Right cardiac atrium (tissue), 5 donors: ENCODE measurements at places on chromosomes 3 and 15. TPM values are rescaled to one million over a fixed set of nuclear protein-coding genes. Genes with fewer than 3 reads are reported as not detected.

The PPP2R3A gene
- total RNA-seq: 89.6 TPM

The RAB43 gene
- 8.2 TPM for total RNA-seq

The ACOX2 gene
- 23.4 TPM for total RNA-seq

The CAMK2N2 gene
- not detected for total RNA-seq

The CMC1 gene
- 45.4 TPM for total RNA-seq

GRCh38 chr3:43923104-43923882, 232.6 kb downstream of the ABHD5 start:
- DNase-seq: peak; percentile 57

DNA sequence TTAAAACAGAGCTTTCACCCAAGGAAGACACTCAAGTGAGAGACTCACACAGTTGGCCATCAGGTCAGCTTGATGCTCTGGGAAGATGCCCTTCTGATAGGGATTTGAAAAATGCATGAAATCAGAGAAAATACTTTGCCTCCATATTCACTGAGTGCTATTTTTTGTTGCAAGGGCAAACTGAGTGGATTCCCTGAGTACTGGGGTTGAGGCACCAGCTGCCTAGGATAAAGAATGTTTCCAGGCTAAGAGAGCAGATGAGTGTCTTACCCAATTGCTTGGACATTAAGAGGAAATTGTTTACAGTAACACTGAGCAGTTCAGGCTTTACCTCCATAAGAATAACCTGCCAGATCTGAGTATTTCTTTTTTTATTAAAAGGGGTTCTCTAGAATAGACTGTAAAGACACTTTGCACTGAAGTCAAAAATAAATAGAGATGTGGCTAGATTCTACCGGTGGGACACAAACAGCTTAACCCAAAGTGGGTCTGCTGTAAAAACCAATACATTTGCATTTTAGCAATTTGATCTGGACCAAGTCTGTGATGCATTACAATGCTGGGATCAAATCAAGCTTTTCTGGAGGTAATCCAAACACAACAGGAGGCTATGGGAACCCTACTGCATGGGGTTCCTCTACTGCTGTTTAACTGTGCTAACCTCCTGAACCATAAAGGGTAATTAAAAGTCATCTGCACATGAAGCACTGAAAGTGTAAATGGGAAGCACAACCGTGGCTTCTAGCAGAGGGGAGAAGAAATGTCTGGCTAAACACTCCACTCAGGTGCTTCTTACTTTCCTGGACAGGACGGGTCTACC, 238.8 kb upstream of the WNT5A start:
- no peak for DNase-seq

DNA sequence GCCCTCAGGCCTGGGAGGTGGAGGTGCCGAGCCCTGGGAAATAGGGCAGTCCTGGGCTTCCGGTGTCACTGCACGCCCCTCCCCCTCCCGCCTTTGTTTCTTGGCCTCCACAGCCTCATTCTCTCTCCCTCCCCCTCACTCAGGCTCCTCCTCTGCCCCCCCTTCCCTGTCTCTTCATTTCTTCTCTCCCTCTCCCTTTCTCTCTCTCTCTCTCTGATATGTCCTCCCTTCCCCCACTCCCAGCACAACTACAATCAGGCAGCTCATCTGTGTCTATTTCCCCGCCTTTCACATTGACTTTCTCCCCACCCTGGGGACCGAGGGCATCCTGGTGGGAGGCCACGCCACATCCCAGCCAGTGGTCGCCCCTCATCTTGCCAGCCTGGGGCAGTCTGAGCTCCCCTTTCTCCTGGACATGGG, 40.2 kb downstream of the IDH2 start:
- peak; percentile 87 for DNase-seq

DNA sequence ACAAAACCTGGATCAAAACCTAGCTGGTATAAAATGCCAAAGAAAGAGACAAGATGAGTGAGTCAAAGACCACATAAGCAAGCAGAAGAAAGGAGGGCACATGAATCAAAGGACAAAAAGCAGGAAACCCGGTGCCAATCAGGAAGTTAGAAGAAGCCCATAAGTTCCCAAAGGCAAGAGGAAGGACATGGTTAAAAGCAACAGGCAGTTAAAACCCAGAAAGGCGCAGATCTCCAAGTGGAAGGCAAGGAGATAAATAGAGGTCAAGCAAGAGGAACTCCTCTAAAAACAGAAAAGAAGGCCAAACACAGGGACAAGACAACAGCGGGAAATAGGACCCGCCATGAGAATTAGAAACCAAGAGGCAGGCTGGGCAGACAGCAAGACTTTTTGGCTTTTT, 4.4 kb downstream of the TMOD2 start:
- DNase-seq: no peak

DNA sequence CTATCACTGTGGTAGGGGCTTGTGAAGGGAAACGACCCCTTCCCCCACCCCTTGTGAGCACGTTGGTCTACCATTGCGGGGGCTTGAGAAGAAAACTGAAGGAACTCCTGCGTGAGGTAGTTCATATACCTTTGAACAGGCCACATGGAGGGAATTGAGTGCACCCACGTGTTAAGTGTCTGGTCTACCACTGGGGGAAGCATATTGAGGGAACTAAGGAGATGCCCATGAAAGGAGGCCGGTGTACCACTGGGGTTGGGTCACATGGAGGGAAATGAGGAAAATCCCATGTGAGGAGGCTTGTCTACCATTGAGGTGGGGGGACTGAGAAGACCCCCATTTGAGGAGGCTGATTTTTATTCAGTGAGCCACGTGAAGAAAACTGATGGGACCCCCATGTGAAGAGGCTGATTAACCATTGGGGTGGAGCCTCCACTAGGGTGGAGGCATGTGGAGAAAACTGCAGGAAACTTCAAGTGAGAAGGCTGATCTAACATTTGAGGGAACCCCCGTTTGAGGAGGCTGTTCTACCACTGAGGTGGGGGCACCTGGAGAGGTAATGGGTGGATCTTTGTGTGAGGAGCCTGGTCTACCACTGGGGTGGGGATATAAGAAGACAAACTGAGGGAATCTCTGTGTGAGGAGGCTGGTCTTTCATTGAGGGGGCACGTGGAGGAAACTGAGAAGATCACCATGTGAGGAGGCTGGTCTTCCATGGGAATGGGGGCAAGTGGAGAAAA, 163.2 kb downstream of the FBLN2 start:
- DNase-seq: no peak

DNA sequence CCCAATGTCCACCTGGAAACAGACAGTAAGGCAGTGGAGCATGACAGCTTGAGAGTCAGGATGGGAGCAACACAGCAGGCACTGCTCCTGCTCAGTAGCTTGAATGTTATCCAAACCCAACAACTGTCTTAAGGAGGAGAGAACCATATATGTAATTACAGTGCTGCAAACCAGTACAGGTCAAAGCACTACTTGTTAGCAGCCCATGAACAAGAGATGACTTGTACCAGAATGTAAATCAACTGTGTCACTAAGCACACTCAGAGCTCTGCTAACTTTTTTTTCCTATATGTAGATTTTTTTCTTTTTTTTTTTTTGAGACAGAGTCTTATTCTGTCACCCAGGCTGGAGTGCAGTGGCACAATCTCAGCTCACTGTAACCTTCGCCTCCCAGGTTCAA, 87.1 kb downstream of the ANO10 start:
- no peak for DNase-seq

GRCh38 chr3:194773216-194773615, 87.5 kb downstream of the FAM43A start:
- peak; percentile 80 for DNase-seq

- DNase-seq: no peak
Observed at GRCh38 chr3:119825820-119826219, 43.9 kb downstream of the NR1I2 start.

- no peak for DNase-seq
Observed at GRCh38 chr3:196524527-196524926, 9.4 kb upstream of the SMCO1 start.

DNA sequence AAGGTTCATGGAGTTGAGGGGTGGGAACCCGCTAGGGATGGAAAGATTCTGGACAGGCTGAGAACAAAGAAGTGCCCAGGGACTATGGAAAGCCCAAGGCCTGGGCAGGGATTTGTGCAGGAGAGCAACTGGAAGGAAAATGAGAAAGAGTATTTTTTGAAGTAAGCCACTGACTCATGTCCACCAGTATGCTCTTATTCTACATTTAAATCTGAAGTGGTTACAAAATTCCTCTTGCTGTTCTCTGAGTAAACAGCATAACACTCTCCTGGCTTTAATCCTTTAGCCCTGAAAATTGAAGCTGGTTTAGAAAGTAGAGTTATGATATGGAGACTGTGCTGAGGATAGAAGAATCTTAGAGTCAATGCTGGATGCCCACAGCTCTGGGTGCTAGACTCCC, 165.2 kb downstream of the ISL2 start:
- DNase-seq: no peak

GRCh38 chr3:12239301-12239700, 49.6 kb upstream of the PPARG start:
- DNase-seq: peak; percentile 68

- DNase-seq: peak; percentile 31
Observed at GRCh38 chr3:143120716-143121240, 1.2 kb downstream of the CHST2 start.

DNA sequence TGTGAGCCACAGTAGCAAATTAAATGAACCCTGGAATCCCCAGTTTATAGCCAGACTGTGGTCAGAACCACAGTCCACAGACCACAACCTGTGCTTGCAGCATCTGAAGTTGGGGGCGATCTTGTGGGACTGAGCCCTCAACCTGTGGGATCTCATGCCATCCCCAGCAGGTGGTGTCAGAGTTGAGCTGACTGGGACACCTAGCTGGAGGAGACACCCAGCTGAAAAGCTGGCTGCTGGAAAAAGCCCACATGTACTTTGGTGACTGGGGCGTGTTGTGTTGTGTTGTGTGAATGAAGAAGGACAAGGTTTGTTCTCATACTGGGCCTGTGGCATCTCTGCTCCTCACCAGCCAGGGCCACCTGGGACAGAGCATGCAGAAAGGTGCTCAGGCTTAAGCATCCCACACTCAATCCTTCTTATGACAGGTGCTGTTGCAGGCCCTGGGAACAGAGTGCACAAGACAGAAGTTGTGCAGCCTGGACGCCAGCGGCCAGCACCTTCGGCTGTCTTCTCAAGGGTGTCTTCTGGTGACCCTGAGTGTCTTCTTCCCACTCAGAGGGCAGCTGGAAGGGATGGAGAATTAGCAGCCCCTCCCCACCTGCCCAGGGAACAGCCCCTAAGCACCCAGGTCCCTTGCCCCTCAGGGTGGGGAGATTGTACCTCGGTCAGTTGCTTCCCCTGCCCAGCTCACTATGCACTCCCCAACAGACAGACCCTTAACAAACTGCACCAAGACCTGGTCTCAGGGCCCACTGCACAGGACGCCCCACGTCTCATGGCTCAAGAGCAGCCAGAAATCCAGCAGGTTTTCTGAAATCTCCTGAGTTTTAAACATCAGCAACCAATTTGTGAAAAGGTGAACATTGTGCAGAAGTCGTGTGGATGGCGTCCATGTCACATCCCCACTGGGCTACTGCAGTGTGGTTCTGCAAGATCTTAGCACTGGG, 2.2 kb upstream of the UROC1 start:
- DNase-seq: no peak

GRCh38 chr15:29220852-29221251, 48.8 kb downstream of the NSMCE3 start:
- no peak for DNase-seq

- no peak for DNase-seq
Observed at GRCh38 chr3:152083135-152083534, 185.6 kb upstream of the MBNL1 start.

GRCh38 chr15:75606711-75607699, 18.5 kb downstream of the SNUPN start:
- no peak for DNase-seq

- no peak for DNase-seq
Observed at GRCh38 chr3:108462899-108463298, 47.5 kb downstream of the MYH15 start.
